ENCODE measurements at places on chromosomes 11 and 22. TPM values are rescaled to one million over a fixed set of nuclear protein-coding genes. Genes with fewer than 3 reads are reported as not detected.

Gene LDHAL6A
- polyA plus RNA-seq: not detected

Gene KCNQ1OT1
- 0.03 TPM for polyA plus RNA-seq

Gene ISX
- not detected for polyA plus RNA-seq

Gene KIAA1671
- polyA plus RNA-seq: 1.9 TPM

GRCh38 chr11:76069001-76069400 lies 137.3 kb downstream of the WNT11 start:
- no peak for DNase-seq

GRCh38 chr22:23118647-23119493 lies 22.9 kb downstream of the RSPH14 start:
- DNase-seq: peak; percentile 36

- DNase-seq: no peak
Measured at GRCh38 chr11:105719073-105719822, 109.4 kb downstream of the GRIA4 start.

GRCh38 chr11:16902781-16903378 lies 111.3 kb downstream of the PLEKHA7 start:
- DNase-seq: no peak

- no peak for DNase-seq
Measured at GRCh38 chr11:6413791-6414201, 5.1 kb downstream of the APBB1 start.

All from psoas muscle (tissue), 8 donors.